ENCODE measurements at places on chromosomes 5 and 9. TPM values are rescaled to one million over a fixed set of nuclear protein-coding genes. Genes with fewer than 3 reads are reported as not detected.

GRCh38 chr9:97651646-97652045 lies 18.0 kb downstream of the NCBP1 start:
- DNase-seq, result no peak

DNA sequence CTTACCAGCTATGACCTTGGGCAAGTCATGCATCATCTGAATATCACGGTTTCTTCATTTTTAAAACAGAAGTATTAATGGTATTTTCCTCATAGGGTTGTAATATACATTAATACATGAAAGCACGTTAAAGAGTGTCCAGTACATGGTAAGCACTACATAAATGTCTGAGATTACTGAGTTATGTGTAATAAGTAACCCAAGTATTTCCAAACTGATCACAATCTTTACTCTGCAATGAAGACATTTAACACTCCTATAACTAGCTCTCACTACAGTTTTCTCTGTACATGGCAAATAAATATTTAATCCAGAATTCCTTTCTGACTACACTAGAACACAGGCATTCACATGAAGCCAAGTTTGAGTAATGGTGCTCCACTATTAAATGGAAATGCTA lies 4.0 kb downstream of the GLDC start:
- DNase-seq, result no peak

Gene TRIM36
- total RNA-seq, result 1.8 TPM

Gene CBY3
- not detected for total RNA-seq

GRCh38 chr5:189486-189885 lies 1.8 kb upstream of the LRRC14B start:
- DNase-seq, result no peak

Gene PDGFRB
- total RNA-seq, result 129 TPM

GRCh38 chr5:42454216-42454995 lies 31.2 kb downstream of the GHR start:
- no peak for DNase-seq

- DNase-seq, result no peak
Observed at GRCh38 chr9:80040457-80040856, 468.7 kb downstream of the TLE4 start.

GRCh38 chr5:89232139-89232603 lies 349.2 kb upstream of the MEF2C start:
- DNase-seq, result no peak

Gene SLC36A2
- 3.1 TPM for total RNA-seq

DNA sequence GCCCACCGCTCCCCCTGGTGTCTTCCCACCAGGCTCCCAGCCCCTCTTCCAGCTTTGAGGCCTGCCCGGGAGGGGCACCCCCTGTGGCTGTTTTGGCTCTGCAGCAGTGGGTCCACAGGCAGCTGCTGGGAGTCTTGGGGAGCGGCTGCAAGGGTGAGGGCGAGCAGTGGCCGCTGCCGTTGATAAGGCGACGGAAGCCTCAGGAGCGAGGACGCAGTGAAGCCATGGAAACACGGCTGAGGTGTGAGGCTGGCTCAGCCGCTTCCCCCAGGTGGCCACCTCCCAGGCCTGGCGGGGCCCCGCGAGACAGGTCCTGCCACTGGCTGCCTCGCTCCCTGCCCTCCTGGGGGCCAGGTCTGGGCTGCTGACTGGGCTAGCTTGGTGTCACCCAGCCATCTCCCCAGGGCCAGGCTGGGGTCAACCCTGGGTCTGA lies 41.5 kb downstream of the CXXC5 start:
- no peak for DNase-seq

GRCh38 chr5:7763621-7764072 lies 87.3 kb downstream of the CFAP90 start:
- DNase-seq, result peak; percentile 24

DNA sequence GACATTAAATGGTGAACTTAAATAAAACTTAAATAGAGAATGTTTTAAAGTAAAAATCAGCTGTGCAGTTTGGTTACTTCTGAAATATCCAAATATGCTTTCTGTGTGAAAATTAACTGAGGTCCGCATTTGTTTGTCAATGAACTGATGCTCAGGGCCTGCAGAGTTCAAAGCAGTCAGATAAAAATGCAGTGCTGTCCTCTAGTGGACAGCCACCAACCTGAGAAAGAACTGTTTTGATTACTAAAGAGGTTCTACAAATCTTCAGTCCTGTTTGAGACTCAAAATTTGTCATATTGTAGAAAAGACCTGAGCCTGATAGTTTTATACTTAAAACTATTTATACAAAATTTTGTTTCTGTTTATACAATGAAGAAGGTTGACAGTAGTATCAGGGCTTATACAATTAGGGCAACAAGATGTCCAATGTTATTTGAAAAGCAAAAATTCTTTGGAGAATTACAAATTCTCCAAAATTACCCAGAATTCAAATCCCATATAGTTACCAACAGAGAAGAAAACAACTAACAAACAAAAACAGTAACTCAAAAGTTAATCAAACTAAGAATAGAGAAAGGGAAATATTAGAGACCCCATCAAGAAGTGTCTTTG lies 232.3 kb upstream of the TBCA start:
- peak; percentile 68 for DNase-seq

GRCh38 chr9:14155237-14155636 lies 158.7 kb downstream of the NFIB start:
- DNase-seq, result no peak

DNA sequence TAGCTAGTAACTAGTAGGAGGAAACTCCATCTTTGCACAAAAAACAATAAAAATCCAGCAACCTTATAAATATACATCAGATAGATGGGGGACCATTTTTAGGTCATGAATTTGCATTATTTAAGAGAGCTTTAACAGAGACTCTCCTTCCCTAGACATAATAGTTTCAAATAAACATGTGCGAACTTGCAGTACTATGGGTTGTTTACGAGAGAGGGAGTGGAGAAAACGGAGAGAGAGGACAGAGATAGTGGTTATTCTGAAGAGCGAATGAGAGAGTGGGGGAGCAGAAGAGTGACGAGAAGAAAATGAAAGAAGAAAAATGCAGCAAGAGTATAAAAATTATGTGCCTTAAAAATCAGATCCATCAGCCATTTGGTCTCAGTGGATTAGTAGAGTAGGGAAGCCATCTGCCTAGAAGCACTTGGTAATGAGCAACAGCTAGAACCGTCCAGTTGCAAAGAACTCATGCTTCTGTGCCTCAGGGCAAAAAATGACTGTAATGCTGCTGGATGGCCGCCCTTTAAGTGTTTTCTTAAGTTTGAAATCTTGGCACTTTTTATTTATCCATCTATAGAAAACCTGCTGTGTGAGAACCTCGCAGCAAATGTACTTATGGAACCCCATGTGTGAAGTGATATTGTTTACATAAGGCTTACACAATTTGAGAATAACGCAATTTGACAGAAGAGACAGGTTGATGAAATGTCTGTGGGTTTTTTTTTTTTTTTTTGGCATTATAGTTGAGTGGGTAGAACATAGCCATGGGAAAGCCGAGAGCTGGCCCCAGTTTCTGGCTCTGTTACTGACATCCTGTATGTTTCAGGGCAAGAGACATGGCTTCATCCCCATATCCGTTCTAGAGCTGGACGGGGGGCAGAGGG lies 95.6 kb upstream of the ZNF608 start:
- peak; percentile 43 for DNase-seq

DNA sequence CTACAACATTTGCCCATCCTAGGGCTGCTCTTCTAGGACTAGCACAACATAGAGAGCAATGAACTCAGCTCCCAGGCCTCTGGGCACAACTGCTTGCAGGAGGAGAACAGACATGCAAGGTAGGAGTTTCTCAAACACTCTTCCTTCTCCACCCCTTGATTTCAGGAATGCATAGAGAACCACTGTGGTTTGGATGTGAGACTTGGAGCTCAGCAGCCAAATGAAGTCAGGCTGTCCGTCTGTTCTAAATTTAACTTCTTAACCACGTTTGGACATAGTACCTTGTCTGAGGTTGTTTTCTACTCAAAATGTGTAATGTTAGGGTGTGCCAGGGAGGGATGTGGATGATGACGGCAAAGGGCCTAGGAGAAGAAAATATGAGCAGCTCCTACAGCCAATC lies 515.1 kb upstream of the TNC start:
- peak; percentile 24 for DNase-seq

- no peak for DNase-seq
Observed at GRCh38 chr9:99811172-99811571, 10.5 kb upstream of the NR4A3 start.

Gene SAXO1
- total RNA-seq, result under 0.01 TPM

GRCh38 chr5:90142541-90142940 lies 267.0 kb downstream of the CETN3 start:
- DNase-seq, result no peak

Gene LCN1
- 373 TPM for total RNA-seq

- no peak for DNase-seq
Observed at GRCh38 chr9:132996526-132996925, 18.0 kb downstream of the GFI1B start.

DNA sequence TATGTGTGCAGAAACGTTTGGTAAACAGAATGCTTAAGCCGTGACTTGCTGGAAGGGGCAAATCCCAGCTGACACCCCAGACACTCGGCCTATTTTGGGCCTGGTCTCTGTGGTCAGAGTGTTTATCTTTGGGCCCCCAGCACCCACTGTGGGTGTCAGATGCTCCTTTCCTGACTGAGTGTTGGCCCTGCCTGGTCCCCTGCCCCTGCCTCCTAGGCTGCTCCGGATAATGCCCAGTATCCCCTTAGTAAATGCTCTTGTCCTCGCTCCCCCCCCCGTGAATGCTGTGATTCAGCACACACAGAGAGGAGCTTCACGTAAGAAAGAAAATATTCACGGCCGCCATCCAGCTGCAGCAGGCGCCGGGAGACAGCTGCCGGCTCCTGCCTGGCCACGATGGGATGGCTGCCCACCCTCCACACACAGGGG lies 11.3 kb upstream of the ANGPTL2 start:
- DNase-seq, result peak; percentile 92

Gene SEMA4D
- total RNA-seq, result 35.8 TPM

- DNase-seq, result no peak
Observed at GRCh38 chr9:101265261-101265660, 119.5 kb downstream of the BAAT start.

Gene RFESD
- total RNA-seq, result 0.62 TPM

GRCh38 chr5:97534166-97534565 lies 351.1 kb upstream of the RIOK2 start:
- peak; percentile 51 for DNase-seq

DNA sequence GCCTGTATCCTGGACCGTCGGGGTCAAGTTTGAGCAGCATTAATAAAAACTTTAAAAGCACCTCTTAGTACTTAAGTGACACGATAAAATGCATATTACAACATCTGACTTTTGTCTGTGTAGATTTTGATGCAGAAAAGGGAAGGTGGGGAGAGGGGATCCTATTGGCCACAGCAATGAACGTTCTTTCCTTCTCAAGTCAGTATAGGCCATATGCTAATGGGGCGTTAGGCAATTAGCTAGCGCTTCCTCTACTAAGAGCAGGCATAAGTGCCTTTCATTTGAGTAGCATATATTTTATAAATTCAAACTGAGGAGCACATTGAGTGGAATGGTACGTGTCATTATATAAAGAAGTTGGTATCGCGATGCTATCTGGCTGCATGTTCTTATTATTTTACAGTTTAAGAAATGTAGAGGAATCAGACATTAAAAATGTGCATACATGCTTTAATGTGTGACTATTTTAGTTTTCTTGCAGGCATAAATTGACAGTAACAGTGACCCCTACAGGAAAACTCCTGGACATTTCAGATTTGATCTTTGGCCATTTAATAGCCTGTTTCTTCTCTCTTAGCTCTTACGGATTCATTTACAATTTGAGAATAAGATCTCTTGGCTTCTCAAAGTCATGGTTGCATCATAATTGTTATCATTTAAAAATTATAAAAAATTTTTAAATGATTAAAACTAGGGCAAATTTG lies 1.1 kb upstream of the GNA14 start:
- DNase-seq, result peak; percentile 26

Gene CD14
- total RNA-seq, result 15.7 TPM
